ENCODE measurements at places on chromosomes 5 and 9.

DNA sequence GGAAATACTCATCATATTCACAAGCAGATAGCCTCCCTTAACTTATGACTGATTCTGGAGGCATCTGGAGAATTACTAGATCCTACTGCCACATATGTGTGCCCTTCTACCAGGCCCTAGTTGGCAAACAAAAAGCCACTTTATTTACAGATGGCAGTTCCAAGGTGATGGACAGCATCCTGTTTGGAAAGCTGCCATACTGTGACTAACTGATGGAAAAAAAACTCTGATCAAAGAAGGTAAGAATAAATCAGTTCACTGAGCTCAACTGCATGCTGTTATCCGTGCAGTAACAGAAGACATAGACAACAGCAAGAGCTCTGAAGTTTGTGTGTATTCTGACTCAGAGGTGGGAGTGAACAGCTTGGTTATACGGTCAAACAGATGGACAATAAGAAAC lies 279.8 kb upstream of the POU5F2 start:
- no peak for DNase-seq

DNA sequence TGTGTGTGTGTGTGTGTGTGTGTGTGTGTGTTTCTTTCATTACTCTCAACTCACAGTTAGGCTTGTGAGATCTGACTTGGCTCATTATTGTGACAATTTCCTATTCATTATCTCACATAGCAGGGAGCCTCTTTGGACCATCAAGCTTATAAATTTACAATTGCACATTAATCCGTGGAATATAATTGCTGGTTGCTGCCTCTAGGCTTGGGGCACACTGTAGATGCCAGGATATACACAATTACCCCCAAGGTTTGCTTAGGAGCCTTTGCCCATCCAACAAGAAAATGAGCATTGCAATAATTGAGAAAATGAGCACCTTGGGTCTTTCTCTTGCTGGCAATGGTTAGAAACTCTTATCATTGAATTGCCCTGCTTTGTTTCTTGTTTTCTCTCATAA lies 161.6 kb upstream of the DMRTA1 start:
- no peak for DNase-seq

- no peak for DNase-seq
These were observed 49.2 kb upstream of the NTRK2 start for GRCh38 chr9:84620338-84620737.

DNA sequence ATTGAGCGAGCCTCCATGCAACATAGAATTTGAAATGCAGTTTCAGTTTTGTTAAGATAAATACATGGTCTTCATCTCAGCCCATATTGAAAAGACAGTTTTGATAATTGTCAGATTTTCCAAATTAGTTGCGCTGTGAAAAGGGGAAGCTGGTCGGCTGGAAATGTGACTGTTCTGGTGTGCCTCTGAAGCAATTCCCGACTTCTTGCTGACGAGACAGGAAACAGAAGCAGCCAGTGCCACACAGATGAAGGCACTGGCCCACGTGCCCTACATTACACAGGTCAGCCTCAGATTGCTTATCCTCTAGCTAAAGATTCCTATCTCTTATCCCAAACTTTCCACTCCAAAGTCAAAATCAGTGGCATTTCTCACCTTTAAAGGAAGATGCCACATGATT lies 214.1 kb upstream of the TLE4 start:
- no peak for DNase-seq

- no peak for DNase-seq
These were observed 14.5 kb downstream of the ANP32B start for GRCh38 chr9:97997330-97998276.

GRCh38 chr5:128498844-128499455 lies 39.1 kb downstream of the FBN2 start:
- DNase-seq, result peak; percentile 11

DNA sequence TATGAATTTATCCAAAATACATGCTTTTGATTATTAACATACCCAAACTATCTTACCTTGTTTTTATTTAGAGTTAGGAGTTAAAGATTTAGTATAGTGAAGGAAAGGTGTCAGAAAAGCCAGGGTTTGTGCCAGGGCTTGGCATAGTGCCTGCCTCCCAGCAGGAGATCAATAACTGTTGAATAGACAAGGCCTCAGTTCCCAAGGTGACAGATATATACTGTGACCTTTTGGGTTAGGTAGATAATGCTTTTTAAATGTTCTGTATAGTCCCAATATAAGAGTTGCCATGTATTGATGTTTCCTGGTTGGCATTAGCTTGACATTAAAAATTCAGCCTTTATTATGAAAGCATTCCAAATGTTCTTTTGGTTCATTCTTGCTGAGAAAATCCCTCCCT lies 121.8 kb downstream of the MCTP1 start:
- no peak for DNase-seq

- DNase-seq, result no peak
These were observed 53.3 kb downstream of the IL33 start for GRCh38 chr9:6268826-6269397.

DNA sequence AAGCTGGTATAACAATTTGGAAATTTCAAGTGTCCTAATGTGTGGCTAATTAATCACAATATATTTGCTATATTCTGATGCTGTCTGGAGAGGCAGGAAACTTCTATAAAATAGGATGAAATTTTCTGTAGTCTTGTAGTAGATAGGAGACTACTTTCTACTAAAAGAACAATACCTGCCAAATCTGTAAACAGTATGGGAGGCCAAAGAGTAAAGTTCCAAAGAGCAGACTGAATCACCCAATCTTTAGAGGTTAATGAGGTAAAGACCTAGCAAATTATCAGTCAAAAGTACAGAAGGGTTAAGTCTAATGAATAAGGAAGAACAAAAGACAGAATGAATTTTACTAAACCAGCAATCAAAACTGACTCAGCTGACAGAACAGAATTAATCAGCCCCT lies 52.4 kb upstream of the RGS7BP start:
- no peak for DNase-seq

GRCh38 chr9:126836216-126836615 lies 24.2 kb upstream of the ZBTB34 start:
- DNase-seq, result no peak

Measured in WERI-Rb-1 (cell line).